ENCODE measurements at places on chromosomes 2 and 18.
A peak's percentile ranks its signal among the peaks of the same experiment; 100 is the strongest.

DNA sequence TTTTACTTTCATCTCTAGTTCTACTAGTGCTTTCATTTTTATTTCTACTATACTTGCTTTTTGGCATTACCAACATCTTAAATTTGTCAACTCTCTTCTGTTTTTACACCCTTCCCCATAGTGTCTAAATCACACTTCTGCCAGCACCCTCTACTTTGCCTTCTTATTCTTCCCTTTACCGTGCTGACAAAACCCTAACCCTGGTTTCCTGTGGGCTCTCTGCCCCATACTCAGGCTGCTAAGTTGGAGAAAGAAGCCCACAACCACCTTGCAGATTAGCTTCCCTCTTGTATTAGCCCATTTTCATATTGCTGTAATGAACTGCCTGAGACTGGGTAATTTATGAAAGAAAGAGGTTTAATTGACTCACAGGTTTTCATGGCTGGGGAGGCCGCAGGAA, 24.8 kb downstream of the GIGYF2 start:
- no peak for DNase-seq

DNA sequence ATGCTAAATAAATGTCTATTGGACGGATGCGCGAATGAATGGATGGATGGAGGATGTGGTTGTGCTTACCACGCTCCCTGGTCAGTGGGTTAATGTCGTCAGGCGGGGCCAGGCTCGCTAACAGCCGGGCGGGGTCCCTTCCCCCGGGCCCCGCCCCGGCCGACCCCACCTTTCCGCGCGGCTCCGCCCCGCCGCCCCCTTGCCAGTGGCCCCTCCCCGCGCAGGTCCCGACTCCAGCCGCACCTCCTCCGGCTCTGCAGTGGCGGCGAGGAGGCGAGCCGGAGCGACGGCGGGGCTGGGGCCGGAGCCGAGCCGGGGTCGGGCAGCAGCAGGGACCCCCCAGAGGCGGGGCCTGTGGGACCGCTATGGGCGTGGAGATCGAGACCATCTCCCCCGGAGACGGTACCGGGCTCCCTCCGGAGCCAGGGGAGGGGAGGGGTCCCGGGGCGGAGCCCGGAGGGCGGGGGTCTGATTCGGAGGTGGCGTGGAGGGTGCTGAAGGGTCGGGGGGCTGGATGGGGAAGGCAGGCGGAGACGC, at the start of gene FKBP1B:
Gene FKBP1B (plus strand): TSS at position 257 of the 537 bp plus-strand sequence. CDS start 109 bp downstream, at position 366.
- DNase-seq, result peak; percentile 74

- DNase-seq, result no peak
Observed at GRCh38 chr2:61549546-61549945, 11.4 kb upstream of the XPO1 start.

GRCh38 chr2:70981421-70981820, 3.0 kb downstream of the ANKRD53 start:
- DNase-seq, result no peak

DNA sequence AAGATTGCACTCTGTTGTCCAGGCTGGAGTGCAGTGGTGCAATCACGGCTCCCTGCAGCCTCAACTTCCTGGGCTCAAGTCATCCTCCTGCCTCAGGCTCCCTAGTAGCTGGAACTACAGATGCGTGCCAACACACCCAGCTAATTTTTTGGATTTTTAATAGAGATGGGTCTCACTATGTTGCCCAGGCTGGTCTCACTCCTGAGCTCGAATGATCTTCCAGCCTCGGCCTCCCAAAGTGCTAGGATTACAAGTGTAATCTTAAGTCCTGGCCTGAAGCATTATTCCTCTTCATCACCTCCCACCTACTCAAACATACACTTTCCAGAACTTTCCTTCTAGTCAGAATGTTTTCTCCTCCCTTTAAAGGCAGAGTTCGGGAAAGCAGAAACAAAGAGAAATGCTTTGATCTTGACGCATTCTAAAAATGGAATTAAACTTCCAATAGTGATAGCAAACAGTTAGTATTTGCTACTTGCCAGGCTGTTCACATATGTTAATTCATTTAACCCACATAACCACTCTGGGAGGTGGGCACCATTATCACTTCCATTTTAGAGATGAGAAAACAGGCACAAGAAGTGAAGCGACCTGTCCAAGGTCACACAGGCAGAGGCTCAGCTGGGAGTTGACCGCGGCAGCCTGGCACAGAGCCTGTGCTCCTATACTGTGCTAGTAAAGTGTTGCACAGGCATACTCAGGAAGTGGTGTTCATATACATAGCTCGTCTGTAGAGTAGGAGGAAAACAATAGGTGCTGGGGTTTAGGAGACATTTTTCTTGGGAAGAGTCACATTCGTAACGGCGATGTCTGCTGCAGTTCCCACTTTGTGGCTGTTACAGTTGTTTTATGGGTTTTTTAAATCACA, 24.6 kb downstream of the TEX44 start:
- no peak for DNase-seq

DNA sequence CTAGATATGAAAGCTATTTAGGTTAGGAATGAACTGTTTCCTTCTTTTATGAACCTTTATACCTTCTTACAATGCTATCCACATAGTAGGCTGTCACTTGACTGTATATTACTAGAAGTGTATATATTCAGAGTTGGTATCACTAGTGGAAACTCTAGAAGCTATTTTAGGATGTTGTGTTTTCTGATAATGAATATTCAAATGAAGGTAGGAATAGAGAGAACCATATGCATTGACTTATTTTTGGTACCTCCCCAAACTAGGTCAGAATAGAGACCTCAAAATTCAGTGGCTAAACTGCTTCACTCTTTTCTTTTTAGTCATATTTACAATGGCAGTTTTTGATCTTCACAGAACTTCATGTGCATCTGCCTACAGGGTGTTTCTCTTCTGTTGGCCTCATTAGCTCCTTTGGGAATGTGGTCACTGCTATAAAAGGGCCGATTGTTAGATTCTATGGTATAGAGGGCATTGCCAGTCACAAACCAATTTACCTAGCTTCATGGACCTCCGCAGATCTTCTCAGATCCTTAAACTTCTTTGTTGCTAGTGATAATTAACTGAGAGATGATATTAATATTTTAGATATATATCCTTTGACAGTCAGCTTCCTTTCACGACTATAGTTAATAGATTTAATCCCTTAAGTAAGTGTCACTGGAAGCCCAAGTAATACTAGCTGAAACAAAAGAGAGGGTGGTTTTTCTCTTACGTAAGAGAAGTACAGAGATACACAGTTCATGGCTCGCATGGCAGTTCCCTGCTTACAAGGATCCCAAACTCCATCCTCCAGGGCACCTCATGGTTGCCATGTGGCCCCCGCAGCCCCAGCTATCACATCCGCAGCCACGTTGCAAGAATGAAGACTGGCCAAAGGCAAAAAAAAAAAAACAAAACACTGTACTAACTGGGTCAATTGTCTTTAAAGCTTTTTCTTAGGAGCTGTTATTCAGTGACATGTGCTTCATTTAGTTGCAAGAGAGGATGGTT, 61.0 kb downstream of the TSPYL6 start:
- DNase-seq, result no peak

GRCh38 chr2:218370410-218371063, 11.5 kb upstream of the SLC11A1 start:
- peak; percentile 82 for DNase-seq

DNA sequence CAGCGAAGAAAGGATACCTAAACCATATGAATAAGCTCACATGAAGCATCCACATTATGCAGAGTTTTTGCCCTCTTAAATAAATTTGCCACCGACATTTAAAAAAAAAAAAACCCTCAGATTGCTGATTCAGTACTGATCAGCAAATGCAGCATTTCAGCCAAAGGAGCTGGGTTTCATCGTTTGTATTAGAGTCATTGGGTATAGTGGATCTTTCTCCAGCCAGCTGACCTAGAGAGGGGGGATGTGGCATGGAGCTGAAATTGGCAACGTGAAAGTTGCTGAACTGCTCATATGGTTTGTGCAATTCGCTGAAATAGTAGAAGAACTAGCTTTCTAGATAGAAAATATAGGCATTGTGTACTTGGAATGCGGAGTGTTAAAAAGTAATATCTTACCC, 73.5 kb upstream of the ZNF397 start:
- no peak for DNase-seq

- no peak for DNase-seq
Observed at GRCh38 chr2:149744865-149745264, 157.3 kb upstream of the MMADHC start.

DNA sequence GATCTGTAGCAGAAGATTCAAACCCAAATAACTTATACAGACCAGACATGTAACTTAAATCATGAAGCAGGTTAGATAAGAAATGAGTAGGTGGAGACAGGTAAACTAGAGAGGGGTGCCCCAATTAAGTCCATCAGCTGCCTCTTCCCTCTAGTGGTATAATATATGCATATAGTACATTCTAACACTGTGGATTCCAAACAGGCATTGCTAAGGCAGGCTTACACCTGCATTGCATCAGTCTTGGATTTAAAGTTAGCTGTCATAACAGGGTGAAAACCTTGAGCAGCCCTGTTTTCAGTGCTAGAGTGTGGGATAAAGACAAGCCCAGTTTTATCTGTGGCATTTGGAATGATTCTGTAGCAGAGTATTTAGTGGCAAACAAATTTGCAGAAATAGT, 63.4 kb downstream of the NYAP2 start:
- no peak for DNase-seq

Data from OCI-LY7 (cell line).